ENCODE measurements at places on chromosomes 4 and X. TPM values are rescaled to one million over a fixed set of nuclear protein-coding genes. Genes with fewer than 3 reads are reported as not detected.

Gene CDX4
- total RNA-seq: not detected

Gene ARMCX4
- total RNA-seq: 13.5 TPM

Gene DCLK2
- total RNA-seq: 11.7 TPM

Gene ZDHHC15
- 3.0 TPM for total RNA-seq

DNA sequence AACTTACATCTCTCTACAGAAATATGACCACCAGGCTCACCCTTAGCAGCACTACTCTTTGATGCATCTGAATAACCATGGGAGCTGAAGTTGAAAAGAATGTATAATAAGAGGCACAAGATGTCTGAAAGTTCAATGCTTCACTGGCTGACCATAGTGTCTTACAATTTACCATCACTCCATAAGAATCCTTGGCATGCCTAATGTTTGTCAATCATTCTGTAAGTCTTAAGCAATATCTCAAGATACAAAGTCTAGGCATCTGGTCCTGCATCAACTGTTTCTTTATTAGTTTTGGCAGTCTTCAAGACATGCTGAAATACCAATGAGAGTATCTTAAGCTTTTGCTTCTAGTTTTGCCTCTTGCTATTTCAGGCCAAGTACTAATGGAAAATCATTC is 755.5 kb downstream of the STIM2 start:
- no peak for DNase-seq

- DNase-seq: no peak
Observed at GRCh38 chr4:54659313-54659712, 1.6 kb downstream of the KIT start.

- no peak for DNase-seq
Observed at GRCh38 chrX:56994375-56995270, 718 bp downstream of the SPIN3 start.

Data from skin of body (tissue), 3 donors.